ENCODE measurements at places on chromosomes 4 and X.

- peak; percentile 69 for DNase-seq
Measured at GRCh38 chr4:169311643-169312365, 41.0 kb upstream of the SH3RF1 start.

DNA sequence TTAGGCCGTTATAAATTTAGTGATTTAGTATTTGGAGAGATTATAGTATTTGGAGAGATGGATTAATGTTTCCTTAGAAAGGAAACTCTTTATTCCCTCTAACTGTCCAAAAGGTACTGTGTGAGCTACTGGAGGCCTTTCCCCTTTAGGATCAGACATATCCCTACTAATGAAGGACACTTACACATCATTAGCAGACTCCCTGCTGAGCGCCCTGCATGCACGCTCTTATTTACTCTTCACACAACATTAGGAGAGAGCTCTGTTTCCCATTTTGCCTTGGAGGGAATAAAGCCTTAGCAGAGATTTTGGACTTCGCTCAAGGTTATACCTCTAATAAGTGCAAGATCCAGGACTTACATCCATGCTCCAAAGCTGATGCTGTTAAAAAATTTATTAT, 17.8 kb upstream of the STOX2 start:
- DNase-seq = no peak

- peak; percentile 38 for DNase-seq
Measured at GRCh38 chr4:89599026-89599425, 237.9 kb downstream of the SNCA start.

GRCh38 chr4:986428-986878, 391 bp upstream of the IDUA start:
- peak; percentile 6 for DNase-seq

DNA sequence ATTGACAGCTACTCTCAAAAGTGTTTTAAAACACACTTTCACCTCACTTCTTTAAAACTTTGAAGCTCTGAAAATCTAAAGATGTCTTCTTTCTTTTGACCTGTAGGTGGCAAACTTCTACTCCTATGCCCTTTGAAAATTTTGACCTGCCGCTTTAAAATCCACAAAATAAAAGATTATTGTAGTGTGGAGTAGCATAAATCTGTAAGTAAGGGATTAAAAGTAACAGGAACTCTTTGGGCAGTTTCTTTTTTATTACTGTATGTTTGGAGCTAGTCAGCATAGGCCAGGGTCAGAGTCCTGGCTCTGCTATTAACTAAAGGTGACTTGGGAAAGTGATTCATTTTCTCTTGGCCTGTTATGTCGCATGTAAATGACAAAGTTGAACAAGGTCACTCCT, 25.5 kb downstream of the BBS12 start:
- DNase-seq = peak; percentile 55

DNA sequence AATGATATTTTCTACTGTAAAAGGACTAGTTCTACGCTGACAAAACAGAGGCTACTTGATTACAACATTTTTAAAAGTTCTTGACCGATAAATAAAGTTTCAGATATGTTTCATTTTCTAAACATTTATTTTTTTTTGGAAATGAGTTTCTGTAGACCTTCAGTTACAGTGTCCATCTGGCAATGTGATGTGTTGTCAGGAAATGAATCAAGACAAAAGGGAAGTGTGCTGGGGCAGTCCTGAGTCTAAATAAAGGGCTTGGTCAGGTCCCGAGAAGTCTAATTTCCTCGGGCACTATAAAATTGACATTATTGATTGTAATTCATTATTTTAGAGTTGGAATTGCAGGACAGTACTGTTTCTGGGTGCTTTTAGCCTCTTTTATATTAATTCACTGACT, 57.0 kb upstream of the FTHL17 start:
- DNase-seq = no peak

GRCh38 chrX:11130136-11130535, 19.0 kb downstream of the HCCS start:
- no peak for DNase-seq

DNA sequence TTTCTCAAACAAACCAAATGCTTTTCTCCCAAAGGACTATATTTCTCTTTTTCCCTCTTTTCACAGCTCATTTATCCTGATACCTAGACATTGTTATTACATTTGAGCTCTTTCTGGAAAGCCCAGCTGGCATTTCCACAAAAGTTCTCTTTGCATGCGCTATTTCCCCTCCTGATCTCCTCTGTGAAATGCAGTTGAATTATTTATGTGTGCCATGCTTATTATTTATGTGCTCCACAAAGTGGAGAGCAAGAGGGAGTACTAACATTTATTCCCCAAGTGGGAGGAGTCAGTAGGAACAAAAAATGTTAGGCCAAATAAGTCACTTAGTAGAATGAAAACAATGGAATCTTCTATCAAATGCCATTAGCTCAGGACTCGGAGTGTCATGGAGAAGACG, 626.6 kb upstream of the IGFBP7 start:
- DNase-seq = no peak

- no peak for DNase-seq
Measured at GRCh38 chr4:45082101-45082500, 355.7 kb upstream of the GNPDA2 start.

GRCh38 chrX:132986556-132986955, 28.1 kb upstream of the HS6ST2 start:
- DNase-seq = no peak

DNA sequence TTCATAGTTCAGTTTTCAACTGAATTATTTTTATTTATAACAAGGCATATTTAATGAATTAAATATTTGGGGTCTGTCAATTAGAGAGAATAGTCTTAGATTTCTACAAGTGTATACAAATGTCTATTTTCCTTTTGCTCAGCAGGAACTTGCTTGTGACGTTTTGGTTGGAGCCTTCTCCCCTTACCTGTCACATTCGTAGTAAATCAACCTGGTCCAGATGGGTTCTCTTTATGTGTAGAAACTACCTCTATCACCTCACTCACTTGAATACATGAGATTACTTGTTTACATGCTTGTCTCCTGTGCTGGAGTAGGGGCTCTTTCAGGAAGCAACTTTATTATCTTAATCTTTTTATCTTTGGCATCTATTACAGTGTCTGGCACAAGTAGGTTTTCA, 938.3 kb upstream of the IGFBP7 start:
- DNase-seq = no peak

DNA sequence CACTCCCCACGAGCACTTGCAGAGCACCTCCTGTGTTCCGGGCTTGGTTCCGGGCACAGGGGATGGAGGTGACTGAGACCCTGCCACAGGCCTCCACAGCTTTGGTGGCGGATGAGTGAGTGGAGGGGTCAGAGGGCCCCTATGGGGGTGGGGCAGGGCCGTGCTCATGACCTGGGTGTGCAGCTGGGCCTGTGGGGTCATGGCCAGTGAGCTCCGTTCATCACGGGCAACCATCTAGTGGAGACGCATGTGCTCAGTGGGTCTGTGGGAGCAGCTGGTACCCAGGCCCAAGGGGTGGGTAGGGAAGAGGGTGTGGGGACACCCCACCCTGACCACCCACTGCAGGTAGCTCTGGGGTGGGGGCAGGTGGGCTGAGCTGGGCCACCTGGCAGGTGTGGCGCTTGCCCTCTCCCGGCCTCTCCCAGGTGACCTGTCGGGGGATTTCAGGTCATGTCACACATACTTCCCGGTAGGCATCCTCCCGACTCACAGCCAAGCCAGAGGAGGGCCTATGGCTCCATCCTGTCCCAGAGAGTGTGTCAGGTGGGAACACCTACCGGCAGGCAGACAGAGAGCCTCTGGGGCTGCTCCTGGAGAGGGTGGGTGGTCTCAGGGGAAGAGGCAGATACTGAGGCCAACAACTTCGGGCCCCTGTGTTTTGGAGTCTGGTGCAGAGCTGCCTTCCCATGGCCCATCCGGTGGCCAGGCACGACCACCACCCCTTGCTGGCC, 3.6 kb downstream of the PSAPL1 start:
- DNase-seq = no peak

DNA sequence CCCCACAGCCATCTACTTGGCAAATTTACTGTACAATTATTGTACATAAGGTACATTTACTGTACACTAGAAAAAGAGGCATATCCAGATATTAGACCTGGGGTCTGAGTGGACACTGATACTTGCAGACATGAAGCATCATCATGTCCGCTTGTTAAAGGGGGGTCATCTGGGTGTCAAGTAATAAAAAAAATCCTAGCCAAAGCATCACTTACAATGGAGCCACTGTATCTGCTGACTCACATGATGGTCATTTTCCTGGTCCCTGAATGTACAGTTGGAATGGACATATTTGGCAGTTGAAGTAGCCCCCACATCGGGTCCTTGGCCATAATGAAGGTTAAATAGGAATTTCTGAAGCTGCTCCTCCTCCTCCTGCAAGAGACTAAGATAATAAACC, 228.8 kb downstream of the THOC2 start:
- no peak for DNase-seq

DNA sequence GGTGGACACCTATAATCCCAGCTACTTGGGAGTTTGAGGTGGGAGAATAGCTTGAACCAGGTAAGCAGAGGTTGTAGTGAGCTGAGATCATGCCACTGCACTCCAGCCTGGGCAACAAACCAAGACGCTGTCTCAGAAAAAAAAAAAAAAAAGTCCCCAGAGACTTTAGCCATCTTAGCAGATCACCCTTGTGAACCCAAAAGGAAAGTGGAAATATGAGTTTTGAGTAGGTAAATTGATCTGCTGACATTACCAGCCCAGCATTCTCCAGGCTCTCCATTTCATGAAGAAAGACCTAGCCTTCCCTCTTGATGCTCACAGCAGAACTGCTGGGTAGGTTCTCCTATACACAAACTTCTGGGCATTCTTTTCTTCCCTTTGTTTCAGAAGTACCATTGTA, 24.5 kb upstream of the HNRNPD start:
- DNase-seq = no peak

DNA sequence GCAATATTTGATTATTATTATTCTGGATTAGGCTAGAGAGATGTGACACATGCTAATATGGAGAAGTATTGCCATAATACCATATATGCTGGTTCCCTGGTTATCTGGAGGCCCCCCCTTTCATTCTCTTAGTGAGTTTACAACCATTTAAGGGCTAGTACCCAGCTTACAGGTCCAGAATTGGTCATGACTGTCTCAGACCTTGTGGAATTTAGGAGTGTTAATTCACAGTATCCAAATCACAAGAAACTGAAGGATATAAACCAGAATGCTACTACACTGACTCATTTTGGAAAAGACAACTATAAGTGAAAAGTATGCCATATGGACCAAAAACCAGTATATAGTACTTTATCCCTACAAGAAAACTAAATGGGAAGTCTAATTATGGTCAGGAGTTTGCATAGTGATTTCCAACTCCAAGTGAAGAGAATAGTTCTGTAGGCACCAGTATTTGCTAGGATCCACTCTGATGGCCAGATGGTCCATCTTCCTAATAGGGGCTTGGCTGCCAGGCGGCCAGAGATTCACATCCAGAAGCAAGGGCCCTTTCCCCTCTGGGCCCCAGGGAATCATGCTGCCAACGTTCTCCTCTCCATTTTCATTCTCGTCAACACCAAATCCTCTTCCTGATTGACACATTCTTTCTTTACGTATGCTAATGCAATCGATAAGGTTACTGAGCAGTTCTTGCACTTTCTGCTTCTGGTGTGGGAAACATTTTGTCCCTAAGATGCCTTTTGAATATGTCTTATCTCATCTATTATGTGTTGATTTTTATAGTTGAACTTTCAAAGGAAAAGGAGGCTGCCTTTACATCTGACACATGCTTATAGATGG, 123.6 kb downstream of the SHROOM3 start:
- no peak for DNase-seq

DNA sequence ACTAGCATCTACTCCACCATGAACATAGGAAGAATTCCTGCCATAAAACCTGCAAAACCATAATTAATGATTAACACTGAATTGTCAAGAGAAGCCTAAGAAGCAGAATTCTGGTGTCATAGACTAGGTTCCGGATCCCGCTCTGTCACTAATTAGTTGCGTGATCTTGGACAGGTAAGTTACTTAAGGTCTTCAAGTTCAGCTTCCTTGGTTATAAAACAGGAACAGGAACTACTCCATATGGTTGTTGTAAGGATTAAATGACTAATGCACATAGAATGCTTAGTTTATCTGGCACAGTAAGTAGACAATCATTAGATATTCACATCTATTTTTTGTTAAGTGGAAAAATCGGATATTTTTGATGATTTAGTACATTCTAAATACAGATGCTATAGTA, 14.3 kb downstream of the G3BP2 start:
- DNase-seq = peak; percentile 58
